ENCODE measurements at places on chromosomes 12 and 14. TPM values are rescaled to one million over a fixed set of nuclear protein-coding genes. Genes with fewer than 3 reads are reported as not detected.

Gene CREBL2
- total RNA-seq: 9.2 TPM

DNA sequence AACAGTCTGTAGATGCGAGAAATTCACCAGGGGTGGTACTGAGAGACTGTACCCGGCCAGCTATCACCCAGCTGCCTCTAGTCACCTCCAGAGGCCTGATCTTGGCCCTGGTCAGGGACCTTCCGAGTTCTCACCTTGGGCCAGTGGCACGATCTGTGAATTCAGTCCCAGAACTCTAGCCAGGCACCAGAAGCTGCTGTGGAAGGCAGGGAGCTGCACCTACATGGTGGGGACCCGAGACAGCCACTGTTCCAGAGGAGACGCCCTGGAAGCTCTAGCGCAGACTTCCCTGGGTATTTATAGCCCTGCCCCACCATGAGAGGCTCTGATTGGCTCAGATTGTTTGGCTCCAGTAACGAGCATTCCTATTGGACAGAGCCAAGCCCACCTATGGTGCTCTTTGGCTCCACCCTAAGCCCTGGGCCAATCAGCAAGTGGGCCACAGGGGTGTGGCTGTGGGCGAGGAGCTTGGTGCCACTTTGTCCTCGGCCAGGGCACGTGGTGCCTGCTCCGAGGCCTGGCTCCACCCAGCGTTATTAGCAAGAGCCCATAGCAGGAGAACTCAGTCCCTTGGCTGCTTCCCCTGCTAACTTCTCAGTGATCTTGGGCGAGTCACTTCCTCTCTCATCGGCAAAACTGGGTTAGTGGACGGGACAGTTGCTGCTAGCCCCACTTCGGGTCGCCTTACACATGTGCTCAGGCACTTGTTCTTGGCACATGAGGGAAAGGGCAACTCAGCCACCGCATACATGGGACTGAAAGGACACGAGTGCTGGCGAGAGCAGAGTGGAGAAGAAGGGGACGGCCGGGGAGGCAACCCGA lies 89.0 kb upstream of the BCL11B start:
- H3K27me3 ChIP-seq: no peaks in the 10 kb centered on the region
- H3K4me1 ChIP-seq: no peaks in the 10 kb centered on the region
- DNase-seq: no peak
- H3K27ac ChIP-seq: no peak overlapping the region

DNA sequence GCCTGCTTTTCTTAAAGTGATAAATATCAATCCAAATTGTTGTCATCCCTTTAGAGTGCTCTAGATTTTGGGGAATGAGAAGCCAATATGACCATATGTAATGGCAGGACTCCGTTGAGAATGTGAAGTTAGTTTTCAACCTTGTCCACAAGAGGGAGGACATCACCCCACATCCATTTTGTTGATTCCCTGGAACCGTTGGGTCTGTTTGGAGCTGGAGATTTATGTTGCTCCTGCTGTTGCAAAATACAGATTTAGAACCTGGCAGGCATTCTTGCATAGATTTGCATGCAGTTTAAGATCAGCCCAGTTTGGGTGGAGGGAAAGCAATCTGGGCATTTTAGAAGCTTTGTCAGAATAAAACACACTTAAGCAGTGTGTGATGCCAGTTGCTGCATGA lies 620.1 kb downstream of the NRXN3 start:
- H3K4me3 ChIP-seq: no peak overlapping the region
- H3K36me3 ChIP-seq: no peaks in the 10 kb centered on the region
- no peaks in the 10 kb centered on the region for H3K4me1 ChIP-seq
- no peaks in the 10 kb centered on the region for H3K27me3 ChIP-seq
- DNase-seq: no peak

Gene PKP2
- total RNA-seq: 4.4 TPM

DNA sequence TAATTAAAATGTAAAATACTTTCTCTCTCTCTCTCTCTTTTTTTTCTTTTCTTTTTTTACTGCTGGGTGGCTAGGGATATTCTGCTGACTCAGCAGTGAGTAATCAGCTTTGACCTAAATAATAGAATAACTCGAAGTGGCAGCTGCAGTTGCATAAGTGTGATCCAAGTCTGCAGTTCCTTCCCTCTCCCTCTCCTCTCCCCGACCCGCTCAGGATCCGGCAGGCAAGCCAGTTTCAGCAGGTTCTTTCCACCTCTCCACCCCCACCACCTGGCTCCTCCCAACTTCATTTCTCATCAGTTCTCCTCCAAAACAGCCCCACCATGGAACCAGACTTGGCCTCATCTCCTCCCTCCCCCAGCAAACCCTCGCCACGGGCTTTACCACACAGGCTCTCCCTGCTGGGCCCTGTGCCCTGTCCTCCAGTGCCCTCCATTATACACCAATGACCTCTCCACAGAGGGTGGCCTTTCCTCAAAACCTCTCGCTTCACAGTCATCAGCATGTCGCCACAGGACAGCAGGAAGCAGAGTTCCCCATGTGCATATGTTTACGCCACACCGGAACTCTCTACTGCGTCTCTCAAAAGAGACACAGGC lies 22.4 kb downstream of the SLC7A8 start:
- peak overlapping the region; percentile 24 for H3K4me3 ChIP-seq
- H3K27ac ChIP-seq: peak overlapping the region; percentile 79
- no peaks in the 10 kb centered on the region for H3K36me3 ChIP-seq
- no peaks in the 10 kb centered on the region for H3K27me3 ChIP-seq
- peaks cover 18% of the 10 kb centered on the region for H3K4me1 ChIP-seq

Gene TROAP
- 0.39 TPM for total RNA-seq

GRCh38 chr12:3697311-3697870 lies 55.5 kb downstream of the CRACR2A start:
- no peak overlapping the region for H3K4me3 ChIP-seq
- peak overlapping the region; percentile 91 for H3K27ac ChIP-seq
- peaks cover 28% of the 10 kb centered on the region for H3K4me1 ChIP-seq
- no peaks in the 10 kb centered on the region for H3K36me3 ChIP-seq

- H3K36me3 ChIP-seq: no peaks in the 10 kb centered on the region
- H3K27me3 ChIP-seq: no peaks in the 10 kb centered on the region
- H3K4me1 ChIP-seq: no peaks in the 10 kb centered on the region
- no peak for DNase-seq
These were observed 14.0 kb downstream of the MANSC1 start for GRCh38 chr12:12336049-12336411.

- no peaks in the 10 kb centered on the region for H3K36me3 ChIP-seq
- H3K4me1 ChIP-seq: no peaks in the 10 kb centered on the region
These were observed 166.3 kb upstream of the DAAM1 start for GRCh38 chr14:59022144-59022543.

DNA sequence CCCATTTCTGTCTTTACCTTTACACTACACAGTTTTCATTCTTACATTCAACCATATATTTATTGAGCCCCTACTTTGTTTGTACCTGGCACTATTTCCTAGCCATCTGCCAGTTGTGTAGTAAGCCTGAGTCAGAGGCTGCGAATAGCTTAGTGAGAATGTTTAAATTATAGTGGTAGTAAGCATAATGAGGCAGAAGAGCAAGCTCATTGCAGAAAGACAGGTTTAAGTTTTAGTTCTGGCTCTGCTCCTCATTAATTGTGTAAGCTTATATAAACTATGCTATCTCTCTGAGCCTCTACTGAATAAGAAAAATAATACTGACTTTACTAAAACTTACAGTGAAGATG lies 123.5 kb downstream of the NAV3 start:
- no peak for DNase-seq
- no peak overlapping the region for H3K27ac ChIP-seq
- no peaks in the 10 kb centered on the region for H3K4me1 ChIP-seq
- no peak overlapping the region for H3K4me3 ChIP-seq
- no peaks in the 10 kb centered on the region for H3K27me3 ChIP-seq

GRCh38 chr12:57089271-57090245 lies 644 bp downstream of the NAB2 start:
- H3K27ac ChIP-seq: peak overlapping the region; percentile 92
- no peaks in the 10 kb centered on the region for H3K27me3 ChIP-seq

DNA sequence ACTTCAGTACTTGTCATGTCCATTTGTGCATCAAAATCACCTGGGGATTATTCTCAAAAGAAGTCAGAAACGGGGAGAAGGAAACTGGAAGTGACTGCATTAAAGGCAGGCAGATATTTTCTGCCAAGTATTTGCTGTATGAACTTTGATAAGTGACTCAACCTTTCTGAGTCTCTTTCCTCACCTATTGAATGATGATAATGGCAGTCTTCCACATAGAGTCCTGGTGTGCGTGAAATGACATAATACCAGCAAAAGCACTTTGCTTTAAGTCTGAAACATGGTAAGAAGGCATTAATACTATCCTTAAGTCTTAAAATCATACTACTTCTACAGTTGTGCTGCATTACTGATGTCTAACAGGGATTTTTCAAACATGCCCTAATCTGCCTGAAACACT lies 278.5 kb downstream of the ADAMTS20 start:
- DNase-seq: no peak
- no peak overlapping the region for H3K4me3 ChIP-seq
- H3K27me3 ChIP-seq: no peaks in the 10 kb centered on the region
- H3K4me1 ChIP-seq: no peaks in the 10 kb centered on the region
- no peak overlapping the region for H3K27ac ChIP-seq

Measured in psoas muscle (tissue), 8 donors.